ENCODE measurements at places on chromosomes 5 and 9.

- H3K27ac ChIP-seq: no peak overlapping the region
- H3K36me3 ChIP-seq: no peaks in the 10 kb centered on the region
- peak; percentile 5 for DNase-seq
- peaks cover 53% of the 10 kb centered on the region for H3K27me3 ChIP-seq
- no peaks in the 10 kb centered on the region for H3K4me1 ChIP-seq
- H3K4me3 ChIP-seq: no peak overlapping the region
Observed at GRCh38 chr5:84249918-84250630, 134.6 kb downstream of the EDIL3 start.

- peaks cover 28% of the 10 kb centered on the region for H3K36me3 ChIP-seq
- no peak for DNase-seq
- no peak overlapping the region for H3K27ac ChIP-seq
- no peaks in the 10 kb centered on the region for H3K4me1 ChIP-seq
- H3K27me3 ChIP-seq: no peaks in the 10 kb centered on the region
- H3K4me3 ChIP-seq: no peak overlapping the region
Observed at GRCh38 chr9:128115187-128116103, 12.1 kb downstream of the PTGES2 start.

- H3K27ac ChIP-seq: no peak overlapping the region
- no peak for DNase-seq
- H3K4me1 ChIP-seq: no peaks in the 10 kb centered on the region
- H3K4me3 ChIP-seq: no peak overlapping the region
- H3K36me3 ChIP-seq: no peaks in the 10 kb centered on the region
Observed at GRCh38 chr5:167226386-167226785, 1065.1 kb upstream of the WWC1 start.

DNA sequence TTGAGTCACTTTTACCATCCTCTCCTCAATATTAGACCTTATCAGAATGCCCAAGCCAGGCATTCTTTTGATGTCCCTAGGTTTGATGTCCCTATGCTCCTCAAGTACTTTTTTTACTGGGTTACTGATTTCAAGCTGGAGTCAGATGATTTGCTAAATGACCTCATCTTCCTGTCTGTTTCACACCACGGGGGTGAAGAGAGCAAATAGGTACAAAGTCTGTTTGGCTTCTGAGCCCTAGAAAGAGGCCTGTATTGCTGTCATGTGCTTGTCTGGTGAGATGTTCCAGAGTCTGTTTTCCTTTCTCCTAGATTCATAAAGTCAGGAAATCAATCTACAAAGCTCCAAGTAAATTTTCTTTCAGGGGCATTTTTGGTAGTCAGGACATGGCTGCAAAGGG is 12.7 kb upstream of the DAB2 start:
- no peak overlapping the region for H3K27ac ChIP-seq
- H3K4me3 ChIP-seq: no peak overlapping the region
- H3K36me3 ChIP-seq: no peaks in the 10 kb centered on the region
- H3K27me3 ChIP-seq: no peaks in the 10 kb centered on the region
- H3K4me1 ChIP-seq: no peaks in the 10 kb centered on the region

DNA sequence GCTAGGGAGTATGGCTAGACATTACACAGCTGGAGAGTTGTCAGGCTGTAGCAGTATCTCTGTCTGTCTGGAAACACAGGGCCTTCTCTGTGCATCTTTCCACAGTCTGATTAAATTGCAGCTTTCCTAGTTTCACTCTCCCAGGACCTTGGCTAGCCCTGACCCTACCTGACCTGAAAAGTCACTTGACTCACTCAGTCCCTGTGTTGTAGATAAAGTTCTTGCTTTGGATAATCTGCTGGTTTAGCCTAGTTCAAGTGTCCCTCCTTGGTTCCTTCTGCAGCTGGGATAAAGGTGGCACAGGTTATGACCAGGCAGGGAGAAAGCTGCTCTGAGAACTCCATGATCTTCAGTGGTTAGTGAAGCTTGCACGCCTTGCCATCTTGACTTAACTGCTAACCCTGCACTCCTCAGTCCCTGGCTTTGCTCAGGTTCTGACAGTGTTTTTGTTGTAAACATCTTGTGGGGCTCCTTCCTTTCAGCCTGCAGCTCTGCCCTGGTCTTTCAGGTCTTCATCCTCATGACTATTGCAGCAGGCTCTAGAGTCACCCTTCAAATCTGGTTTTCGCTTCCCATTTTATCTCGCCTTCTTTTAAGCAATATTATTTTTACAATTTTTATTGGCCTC is 101.0 kb downstream of the PIP5K1B start:
- no peak overlapping the region for H3K4me3 ChIP-seq
- peaks cover 20% of the 10 kb centered on the region for H3K27me3 ChIP-seq
- no peak for DNase-seq

DNA sequence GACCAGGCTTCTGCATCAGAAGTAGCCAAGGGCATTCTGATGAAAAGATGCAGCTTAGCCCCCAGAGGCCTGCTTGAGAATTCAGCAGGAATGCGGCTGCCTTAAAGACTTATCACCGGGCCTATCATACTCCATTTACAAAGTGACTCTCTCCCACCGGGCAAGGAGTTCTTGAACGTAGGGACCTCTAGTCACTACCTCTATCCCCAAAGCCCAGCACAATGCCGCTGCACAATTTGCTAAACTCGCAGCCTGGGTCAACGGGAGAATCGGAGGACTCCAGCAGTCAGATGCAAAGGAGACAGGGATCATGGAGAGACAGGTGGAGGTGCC is 661 bp downstream of the PDCL start:
- H3K27me3 ChIP-seq: no peaks in the 10 kb centered on the region
- H3K4me3 ChIP-seq: peak overlapping the region; percentile 83
- no peak for DNase-seq
- H3K36me3 ChIP-seq: peaks cover 33% of the 10 kb centered on the region
- H3K27ac ChIP-seq: peak overlapping the region; percentile 81
- peaks cover 10% of the 10 kb centered on the region for H3K4me1 ChIP-seq

DNA sequence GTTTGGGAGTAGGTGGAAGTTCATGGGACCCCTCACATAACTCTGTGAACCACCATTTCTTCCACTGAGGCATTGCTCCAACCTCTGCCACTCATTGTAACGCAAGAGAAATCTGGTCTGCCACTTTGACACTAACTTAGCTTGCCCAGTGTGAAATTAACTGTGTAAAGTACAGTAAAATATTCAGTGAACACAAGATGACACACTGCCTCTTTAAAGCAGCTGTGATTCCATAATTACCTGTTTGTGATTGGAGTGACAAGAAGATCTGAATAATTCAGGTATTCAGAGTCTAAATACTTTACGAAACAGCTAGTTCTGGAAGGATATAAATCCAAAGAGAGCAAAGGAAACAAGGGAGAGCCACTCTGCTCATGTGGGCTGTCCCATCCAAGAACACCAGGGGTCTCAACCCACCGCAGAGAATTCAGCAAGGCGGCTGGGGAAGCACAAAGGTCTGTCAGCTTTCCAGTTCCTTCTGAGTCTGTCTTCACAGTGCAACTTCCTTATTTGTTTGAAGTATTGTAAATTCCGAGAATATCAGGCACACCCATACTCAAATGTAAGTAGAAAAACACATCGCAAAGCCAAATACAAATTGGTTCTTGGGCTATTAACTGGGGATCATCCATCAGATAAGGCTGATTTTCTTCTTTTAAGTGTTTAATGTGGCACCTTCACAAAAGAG is 86.9 kb downstream of the GNAQ start:
- no peaks in the 10 kb centered on the region for H3K27me3 ChIP-seq
- H3K4me3 ChIP-seq: no peak overlapping the region
- no peaks in the 10 kb centered on the region for H3K36me3 ChIP-seq
- DNase-seq: no peak
- H3K4me1 ChIP-seq: peaks cover 15% of the 10 kb centered on the region

GRCh38 chr5:156640691-156641241 is 209.3 kb upstream of the PPP1R2B start:
- H3K4me3 ChIP-seq: no peak overlapping the region
- no peak for DNase-seq
- no peaks in the 10 kb centered on the region for H3K36me3 ChIP-seq
- no peaks in the 10 kb centered on the region for H3K4me1 ChIP-seq

DNA sequence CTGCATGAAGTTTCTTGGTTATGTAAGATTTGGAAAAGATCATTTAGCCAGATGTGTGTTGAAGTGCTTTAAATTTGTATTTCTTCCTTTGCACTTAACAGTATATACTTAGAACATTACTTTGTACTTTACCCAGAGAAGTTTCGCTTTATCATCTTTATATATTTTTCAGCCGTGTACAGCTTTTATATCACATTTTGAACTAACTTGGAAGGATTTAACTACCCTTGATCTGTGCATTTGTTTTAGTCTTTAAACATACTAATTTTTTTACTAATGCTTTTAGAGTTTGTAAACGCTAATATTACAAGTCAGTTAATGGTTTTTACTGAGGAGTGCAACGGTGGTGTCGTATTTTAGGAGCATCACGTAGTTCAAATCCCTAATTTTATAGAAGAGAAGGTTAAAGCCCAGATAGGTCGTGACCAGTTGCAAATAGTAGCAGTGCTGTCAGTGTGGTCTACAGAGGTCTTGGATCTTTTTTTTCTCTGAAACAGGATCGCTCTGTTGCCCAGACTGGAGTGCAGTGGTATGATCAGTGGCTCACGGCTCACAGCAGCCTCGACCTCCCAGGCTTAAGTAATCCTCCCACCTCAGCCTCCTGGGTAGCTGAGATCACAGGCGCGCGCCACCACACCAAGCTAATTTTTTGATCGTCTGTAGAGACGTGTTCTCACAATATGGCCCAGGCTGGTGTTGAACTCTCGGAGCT is 2.0 kb downstream of the MATR3 start:
- H3K27me3 ChIP-seq: no peaks in the 10 kb centered on the region
- H3K36me3 ChIP-seq: peaks cover 56% of the 10 kb centered on the region
- peaks cover 47% of the 10 kb centered on the region for H3K4me1 ChIP-seq
- H3K4me3 ChIP-seq: peak overlapping the region; percentile 94
- no peak for DNase-seq

Data from MCF 10A (cell line).